ENCODE measurements at places on chromosomes 6 and 20.

DNA sequence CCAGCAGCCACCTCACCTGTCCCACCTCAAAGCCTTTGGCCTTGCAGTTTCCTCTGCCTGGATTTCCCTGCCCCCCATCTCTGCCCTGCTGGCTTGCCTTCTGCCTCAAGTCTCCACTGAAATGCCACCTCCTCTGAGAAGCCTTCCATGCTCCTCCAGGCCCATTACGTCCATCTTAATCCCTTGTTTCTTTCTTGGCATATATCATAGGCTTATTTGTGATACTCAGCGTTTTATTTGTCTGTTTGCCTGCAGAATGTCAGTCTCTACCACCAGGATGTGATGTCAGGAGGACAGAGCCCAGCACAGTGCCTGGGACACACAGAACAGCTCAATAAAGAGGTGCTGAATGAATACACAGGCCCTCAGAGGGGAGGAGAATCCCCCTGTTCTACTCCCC lies 24.4 kb upstream of the TLDC2 start:
- no peak for DNase-seq

- DNase-seq, result no peak
Measured at GRCh38 chr6:149592983-149593382, 26.8 kb downstream of the GINM1 start.

GRCh38 chr20:44692932-44693480 lies 22.2 kb upstream of the CCN5 start:
- DNase-seq, result no peak

DNA sequence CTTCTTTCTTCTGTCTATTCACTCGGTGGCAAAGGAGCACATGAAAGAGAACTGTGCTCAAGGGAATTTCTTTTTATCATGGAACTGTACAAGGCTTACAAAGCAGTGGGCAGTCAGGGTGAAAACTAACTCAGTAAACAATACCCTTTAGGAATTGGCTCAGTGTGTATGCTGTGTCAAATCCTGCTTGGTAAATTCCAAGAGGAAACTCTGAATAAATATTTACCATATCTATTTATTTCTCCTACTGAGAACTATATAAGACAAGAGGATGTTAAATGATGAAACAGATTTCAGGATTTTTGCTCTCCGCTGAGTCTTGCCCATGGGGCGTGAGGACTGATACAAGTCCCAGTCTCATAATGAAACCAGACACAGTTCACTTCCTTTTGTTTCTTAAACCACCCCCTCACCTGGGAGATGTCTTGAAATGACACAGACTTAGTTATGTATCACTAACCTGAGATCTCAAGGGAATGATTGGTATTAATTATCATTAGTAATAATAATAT lies 188.8 kb downstream of the BACH2 start:
- no peak for DNase-seq

GRCh38 chr6:25472306-25472705 lies 179.7 kb upstream of the SCGN start:
- no peak for DNase-seq

GRCh38 chr6:166644681-166645080 lies 17.6 kb upstream of the RPS6KA2 start:
- DNase-seq, result no peak

GRCh38 chr6:108068618-108069017 lies 5.9 kb downstream of the OSTM1 start:
- DNase-seq, result no peak

GRCh38 chr20:36342331-36343120 lies 36.4 kb downstream of the DLGAP4 start:
- no peak for DNase-seq

DNA sequence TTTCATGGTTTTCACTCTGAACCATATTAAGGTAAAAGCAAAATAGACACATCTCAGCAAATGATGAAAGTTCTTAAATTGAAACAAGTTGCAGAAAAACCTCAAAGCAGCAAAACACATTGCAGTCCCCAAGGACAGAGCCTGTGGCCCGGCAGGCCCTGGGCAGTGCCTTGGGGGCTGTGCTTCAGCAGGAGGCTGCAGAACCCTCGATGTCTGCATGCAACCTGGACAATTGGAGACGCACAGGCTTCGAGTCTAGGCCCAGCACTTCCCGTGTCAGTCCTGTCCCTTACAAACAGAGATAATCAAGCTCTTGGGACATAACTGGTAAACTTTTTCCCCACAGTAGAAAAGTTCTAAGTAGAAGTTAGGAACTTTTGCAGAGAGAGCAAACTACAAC lies 9.2 kb downstream of the PYGB start:
- no peak for DNase-seq

GRCh38 chr6:29558439-29559079 lies 973 bp downstream of the UBD start:
- no peak for DNase-seq

All from T follicular helper cell (primary cell).